ENCODE measurements at places on chromosomes 12 and 14.
A peak's percentile ranks its signal among the peaks of the same experiment; 100 is the strongest.

GRCh38 chr14:65287264-65288131 lies 125.0 kb upstream of the FUT8 start:
- no peak for DNase-seq

DNA sequence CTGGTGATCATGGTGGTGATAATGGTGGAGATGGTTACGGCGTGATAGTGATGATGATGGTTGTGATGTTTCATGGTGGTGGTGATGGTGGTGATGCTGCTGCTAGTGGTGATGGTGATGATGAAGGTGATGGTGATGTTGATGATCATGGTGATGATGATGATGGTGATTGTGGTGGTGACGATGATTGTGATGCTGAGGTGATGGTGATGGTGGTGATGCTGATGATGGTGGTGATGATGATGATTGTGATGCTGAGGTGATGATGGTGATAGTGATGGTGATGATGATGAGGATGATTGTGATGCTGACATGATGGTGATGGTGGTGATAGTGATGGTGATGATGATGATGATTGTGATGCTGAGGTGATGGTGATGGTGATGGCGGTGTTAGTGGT lies 113.2 kb upstream of the EVL start:
- DNase-seq, result no peak

GRCh38 chr12:459430-460258 lies at the start of gene B4GALNT3:
B4GALNT3 (plus strand) TSS chr12:459939; CDS start chr12:460377, 438 bp downstream.
- DNase-seq, result peak; percentile 66

- DNase-seq, result no peak
These were observed 501.4 kb upstream of the RGS6 start for GRCh38 chr14:71430678-71431376.

GRCh38 chr12:106235770-106236169 lies 12.1 kb downstream of the CKAP4 start:
- DNase-seq, result no peak

DNA sequence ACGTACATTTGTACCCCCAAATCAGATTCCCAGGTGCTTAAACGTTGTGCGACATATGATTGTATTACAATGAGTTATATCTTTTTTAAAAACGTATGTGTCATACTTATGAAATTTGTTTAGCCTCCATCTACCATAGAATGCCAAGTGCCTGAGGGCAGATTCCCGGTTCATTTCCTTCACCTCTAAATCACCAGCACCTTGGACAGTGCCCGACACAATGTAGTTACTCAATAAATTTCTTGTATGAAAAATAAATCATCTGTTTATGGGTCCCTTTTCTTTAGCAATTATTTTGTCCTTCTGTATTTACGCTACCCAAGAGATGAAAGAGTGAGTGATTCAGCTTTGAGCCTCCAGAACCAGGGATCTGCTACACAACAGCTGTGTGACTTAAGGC lies 157.4 kb downstream of the TBX5 start:
- no peak for DNase-seq

DNA sequence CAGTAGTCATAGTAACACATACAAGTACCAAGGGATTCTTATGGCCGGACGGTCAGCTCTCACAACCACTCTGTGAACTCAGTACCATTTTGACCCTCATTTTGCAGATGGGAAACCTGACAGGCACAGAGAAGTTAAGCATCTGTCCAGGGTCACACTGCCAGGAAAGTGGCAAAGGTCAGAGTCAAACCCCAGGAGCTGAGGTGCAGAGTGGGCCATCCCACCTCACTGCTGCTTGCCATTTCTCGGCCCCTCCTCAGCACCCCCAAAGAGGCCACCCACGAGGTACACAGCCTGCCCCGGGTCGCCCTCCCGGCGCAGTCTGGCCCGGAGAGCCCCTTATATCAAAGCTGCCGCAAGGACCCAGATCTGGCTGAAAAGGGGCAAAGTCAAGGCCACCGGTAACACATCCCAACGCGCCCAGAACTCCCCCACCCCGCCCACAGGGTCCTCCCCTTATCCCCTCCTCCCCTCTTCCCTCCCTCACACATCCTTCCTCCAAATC lies 1.7 kb downstream of the NCOR2 start:
- DNase-seq, result peak; percentile 49

DNA sequence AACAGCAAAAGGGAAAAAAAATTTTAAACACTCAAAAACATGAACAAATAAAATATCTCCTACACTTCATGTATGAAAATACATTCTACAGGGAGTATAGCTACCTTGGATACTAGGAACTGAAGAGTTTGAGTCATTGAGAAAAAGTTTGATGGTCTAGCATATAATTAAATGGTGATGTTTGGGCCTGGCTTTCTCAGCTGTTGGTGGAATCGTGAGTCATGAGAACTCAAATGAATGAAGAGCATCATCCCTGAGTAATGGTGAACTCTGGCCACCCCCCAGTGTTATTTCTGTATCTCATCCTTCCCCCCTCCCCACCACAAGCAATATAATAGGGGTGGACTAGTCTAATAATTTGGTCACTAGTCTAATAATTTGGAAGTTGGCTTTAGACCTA lies 6.7 kb upstream of the SLC6A15 start:
- no peak for DNase-seq

DNA sequence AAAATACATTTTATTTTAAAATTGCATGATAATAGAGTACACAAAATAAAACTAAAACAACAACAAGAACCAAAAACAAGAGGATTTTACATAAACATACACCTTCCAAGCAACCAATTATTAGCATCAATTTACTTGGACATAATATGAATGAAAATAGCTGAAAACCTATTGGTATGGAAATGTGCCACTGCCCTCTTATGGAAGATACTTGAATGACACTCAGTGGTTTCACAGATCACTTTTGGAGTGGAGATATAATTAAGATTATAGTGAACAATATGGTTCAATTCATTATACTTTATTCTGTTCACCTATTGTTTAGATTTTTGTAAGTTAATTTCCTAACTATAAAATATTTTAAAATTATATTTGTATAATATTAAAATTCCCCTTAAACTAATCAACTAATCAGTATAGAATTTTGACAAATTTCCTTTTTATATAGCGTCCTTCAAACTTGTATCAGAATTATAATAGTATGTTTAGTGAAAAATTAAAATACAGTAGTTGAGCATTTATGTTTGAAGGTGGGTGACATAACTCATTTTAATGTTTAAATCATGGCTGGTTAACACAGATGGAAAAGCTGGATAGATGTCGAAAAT lies 70.1 kb downstream of the SLC6A15 start:
- peak; percentile 49 for DNase-seq

DNA sequence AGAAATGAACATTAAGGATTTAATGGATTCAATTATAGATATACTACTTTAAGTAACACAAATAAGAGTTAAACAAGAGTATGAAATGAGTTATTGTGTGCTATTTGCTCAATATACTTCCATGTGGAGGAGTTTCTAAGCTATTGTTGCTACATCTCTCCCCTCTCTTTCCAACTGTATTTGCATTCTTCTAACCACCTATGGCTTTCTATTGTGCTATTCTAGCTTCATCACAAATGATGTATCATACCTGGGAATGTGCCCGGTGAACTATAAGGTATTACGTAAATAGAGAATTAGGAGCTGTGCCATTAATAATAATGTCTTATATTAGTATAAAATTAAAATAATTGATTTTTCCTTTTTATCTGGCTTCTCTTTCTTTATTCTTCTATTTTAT lies 87.1 kb upstream of the PLEKHG7 start:
- no peak for DNase-seq

DNA sequence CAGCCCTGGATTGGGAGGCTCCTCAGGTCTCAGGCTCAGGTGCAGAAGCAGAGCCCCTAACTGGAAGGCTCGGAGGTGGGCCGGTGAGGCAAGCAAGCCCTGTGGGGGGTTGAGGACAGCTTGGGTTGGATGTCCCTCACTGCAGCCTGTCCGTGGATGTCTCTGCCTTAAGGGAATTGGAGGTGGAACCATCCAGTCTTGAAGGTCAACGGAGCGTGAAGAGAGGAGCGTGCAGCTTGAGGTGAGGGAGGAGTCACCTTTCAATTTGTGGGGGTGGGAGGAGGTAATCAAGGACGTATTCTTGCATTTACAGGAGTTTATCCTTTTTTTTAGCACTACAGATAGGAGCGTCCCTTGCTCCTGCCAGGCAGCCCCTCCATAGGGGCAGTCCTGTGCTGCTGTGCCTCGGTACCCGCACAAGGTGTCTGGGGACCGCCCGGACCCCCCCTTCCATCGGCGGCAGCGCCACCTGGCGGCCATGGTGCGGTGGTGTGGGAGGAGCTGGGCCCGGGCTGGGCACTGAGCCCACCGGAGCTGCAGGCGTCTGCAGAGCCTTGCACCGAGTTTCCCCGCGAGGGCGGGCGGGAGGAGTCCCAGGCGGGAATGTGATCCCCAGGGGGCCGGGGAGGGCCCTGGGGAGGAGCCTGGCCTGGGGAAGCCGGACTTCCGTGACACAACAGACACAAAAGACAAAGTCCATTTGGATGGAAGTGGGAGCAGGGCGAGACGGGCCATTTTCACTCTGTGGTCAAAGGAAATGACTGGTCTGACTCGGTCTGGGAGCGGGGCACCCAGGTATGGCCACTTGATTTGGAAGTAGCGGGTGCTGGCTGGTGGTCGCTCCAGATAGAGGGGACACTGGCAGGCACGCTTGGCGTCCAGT lies 864 bp downstream of the DNAJC22 start:
- DNase-seq, result peak; percentile 81

DNA sequence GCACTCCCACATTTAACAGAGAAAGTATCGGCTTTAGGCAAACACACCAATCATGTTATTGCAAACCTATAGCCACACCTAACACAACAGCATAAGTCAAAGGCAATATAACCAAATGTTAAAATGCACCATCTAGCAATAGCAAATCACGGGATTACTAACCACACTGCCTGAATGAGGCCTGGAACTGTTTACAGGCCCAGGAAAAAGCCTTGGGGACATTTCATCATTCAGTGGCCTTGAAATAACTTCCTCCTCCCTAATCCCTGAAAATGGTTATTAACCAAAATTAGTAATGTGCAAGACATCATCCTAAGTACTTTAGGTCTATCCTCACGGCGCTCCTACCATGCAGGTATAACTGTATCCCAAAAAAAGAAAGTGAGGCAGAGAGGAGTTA lies 2.3 kb downstream of the GALC start:
- no peak for DNase-seq

DNA sequence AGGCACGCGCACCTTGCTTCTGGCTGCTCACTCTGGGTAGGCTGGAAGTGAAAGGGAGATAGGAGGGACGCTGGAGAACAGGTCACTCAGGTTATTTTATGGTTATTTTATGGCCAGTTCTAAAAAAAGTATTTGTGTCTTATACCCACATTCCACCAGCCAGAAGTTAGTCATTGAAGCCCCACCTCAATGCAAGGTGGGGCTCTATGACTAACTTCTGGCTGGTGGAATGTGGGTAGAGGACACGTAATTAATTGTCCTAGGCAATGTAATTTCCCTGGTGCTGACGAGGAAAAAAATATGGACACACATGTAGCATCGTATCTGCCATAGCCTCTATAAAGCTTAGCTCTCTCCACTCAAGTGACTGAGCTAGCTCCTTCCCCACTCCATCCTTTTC lies 104.9 kb downstream of the PDZRN4 start:
- no peak for DNase-seq

- DNase-seq, result no peak
These were observed 409.0 kb upstream of the PDE3A start for GRCh38 chr12:19959353-19959752.

DNA sequence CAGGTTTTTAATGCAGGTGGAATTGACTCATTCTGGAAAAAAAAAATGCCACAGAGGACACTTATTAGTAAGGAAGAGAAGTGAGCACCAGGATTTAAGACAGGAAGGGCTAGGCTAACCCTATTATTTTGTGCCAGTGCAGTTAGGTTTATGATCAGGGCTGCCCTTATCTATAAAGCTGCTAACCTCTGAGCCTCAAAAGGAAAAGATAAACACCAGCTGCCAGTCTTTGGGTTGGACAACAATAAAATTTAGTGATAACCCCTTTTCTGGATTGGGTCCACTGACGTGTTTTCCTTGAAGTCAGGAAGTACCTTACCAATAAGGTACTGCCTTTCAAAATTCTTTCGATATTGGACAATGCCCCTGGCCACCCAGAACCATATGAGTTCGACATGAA lies 128.9 kb downstream of the NUBPL start:
- no peak for DNase-seq

- peak; percentile 82 for DNase-seq
These were observed 58.6 kb downstream of the TSPAN9 start for GRCh38 chr12:3135522-3136461.

GRCh38 chr12:76562130-76562529 lies 2.6 kb upstream of the OSBPL8 start:
- DNase-seq, result no peak

DNA sequence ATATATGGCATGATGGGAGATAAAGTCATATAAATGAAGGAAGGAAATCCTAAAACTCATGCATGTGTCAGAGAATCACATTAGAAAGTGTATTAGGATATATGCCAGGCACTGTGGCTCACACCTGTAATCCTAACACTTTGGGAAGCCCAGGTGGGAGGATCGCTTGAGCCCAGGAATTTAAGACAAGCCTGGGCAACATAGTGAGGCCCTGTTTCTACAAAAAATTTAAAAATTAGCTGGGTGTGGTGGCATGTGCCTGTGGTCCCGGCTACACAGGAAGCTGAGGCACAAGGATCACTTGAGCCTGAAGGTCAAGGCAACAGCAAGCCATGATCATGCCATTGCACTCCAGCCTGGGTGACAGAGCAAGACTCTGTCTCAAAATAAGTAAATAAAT lies 130.3 kb upstream of the ARID2 start:
- DNase-seq, result no peak

DNA sequence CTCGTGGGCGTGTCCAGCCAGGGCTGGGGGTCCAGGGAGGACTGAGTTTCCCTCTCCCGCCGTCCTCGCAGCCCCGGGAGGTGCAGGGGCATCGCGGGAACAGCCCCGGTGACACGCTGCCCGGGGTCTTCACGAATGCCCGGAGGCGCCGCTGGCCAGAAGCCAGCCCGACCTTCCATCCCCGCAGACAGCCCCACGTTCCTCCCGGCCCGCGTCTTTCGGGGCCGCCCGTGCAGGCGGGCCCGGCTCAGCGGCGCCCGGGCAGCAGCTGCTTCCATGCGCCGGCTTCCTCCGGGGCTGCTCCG lies 827 bp upstream of the TEDC1 start:
- peak; percentile 64 for DNase-seq

DNA sequence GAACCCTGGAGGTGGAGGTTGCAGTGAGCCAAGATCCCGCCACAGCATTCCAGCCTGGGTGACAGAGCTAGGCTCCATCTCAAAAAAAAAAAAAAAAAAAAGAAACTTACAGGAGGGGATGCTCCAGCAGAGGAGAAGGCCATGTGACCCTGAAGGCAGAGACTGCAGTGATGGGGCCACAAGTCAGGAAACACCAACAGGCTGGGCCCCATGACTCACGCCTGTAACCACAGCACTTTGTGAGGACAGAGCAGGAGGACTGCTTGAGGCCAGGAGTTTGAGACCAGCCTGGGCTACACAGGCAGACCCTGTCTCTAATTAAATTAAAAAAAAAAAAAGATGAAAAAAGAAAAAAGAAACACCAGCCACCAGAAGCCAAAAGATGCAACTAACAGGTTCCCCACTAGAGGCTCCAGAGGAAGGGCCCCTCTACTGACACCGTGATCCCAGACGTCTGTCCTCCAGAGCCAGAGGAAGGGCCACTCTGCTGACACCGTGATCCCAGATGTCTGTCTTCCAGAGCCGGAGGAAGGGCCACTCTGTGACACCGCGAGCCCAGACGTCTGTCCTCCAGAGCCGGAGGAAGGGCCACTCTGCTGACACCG lies 9.1 kb upstream of the GLT1D1 start:
- DNase-seq, result no peak

GRCh38 chr12:14896521-14897169 lies 11.0 kb upstream of the MGP start:
- DNase-seq, result peak; percentile 85

GRCh38 chr12:323507-323906 lies 60.9 kb upstream of the SLC6A13 start:
- no peak for DNase-seq
